Stimulated activated CD8-positive, alpha-beta memory T cell treated with anti-CD3 and anti-CD28 coated beads, Interleukin-4, amount 100 ng/mL, for 4 hours (primary cell): ENCODE measurements at places on chromosomes 3 and 15.

DNA sequence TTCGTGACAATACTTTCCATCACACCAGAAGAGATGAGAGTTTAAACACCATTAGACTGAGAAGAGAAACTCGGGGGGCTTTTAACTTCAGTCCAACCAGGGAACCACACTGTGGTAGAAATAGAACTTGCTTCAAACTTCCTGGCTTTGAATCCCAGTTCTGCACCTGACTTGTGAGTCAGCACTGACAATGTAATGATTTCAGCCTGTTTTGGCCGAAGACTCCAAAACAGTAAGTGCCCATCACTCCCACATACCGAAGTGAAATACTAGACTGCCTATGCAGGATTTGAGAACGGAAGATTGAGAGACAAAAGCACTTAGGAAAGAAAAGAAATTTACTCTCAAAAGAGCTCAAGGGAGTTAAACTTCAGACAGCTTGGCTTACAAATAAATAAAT, 27.0 kb downstream of the C2CD4B start:
- DNase-seq, result no peak

DNA sequence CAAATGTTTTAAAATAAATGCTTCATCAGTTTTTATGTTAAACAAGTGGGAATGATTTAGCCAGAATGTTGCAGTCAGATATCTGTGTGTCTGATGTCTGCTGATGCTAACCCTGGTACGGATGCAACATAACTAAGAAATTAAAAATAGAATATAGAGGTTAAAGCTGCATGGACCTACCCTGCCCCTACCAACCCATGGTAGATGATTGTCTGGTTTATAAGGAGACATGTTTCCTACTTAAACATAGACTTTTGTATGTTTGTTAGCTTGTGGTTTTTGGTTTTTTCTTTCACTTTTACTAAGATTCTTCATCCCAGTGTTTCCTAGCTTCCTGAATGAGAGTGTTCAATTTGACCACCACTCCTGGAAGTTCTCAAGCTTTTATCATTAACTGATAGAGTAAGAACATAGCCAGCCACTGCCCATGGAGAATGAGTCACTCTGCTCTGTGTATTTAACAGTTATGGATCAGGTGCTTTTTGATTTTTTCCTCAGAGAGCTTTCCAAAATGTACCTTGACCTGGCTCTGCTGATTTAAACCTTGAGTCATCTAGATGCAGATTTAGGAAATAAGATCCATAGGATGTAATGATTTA, 70.7 kb upstream of the VEPH1 start:
- no peak for DNase-seq

- no peak for DNase-seq
Measured at GRCh38 chr3:188680189-188680588, 491.6 kb upstream of the TPRG1 start.

GRCh38 chr15:35150361-35150760, 65.3 kb upstream of the NANOGP8 start:
- DNase-seq, result no peak
